B cell (primary cell): ENCODE measurements at places on chromosomes 16 and 17. TPM values are rescaled to one million over a fixed set of nuclear protein-coding genes. Genes with fewer than 3 reads are reported as not detected.

Gene OSGIN1
- 1.2 and 1.8 TPM in 2 replicates for total RNA-seq

Gene SYT17
- total RNA-seq = 25.1 and 27.7 TPM in 2 replicates

Gene NKD1
- total RNA-seq = 1.9 and 2.7 TPM in 2 replicates

Gene PIRT
- not detected in 2 replicates for total RNA-seq

Gene TBC1D3E
- total RNA-seq = 5.0 and 6.1 TPM in 2 replicates

Gene NRN1L
- total RNA-seq = 2.1 and 2.8 TPM in 2 replicates

Gene CDH11
- not detected in 2 replicates for total RNA-seq

Gene THOC6
- 25.3 and 28.5 TPM in 2 replicates for total RNA-seq

Gene KRTAP2-2
- total RNA-seq = not detected in 2 replicates

Gene LITAFD
- not detected in 2 replicates for total RNA-seq

DNA sequence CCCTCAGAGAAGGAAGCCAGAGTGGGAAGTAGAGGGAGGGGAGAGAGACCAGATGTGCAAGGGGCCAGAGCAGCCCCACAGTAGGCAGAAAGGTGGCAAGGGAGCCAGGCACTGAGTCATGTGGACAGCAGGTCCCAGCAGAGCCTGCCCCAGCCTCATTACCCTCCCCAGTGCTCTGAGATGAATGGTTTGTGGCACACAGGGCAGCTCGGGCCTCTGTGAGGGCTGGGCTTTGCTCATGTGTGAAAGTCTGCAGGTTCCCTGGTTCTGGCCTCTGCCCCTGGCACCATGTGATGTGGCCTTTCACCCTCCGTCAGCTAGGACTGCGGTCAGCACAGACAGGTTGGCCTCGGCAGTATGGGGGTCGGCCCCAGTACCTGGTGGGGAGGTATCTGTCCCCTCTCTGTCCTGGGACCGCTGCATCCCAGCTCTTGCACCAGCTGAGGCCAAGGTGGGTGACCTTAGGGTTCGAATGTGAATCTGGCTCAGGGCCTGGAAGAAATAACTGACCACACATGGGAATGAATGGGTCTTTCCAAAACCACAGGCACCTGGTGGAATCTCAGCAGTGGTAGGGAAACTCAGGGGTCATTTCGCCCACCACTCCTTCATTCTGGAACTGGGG is 8.9 kb downstream of the LRRC75A start:
- DNase-seq = no peak

DNA sequence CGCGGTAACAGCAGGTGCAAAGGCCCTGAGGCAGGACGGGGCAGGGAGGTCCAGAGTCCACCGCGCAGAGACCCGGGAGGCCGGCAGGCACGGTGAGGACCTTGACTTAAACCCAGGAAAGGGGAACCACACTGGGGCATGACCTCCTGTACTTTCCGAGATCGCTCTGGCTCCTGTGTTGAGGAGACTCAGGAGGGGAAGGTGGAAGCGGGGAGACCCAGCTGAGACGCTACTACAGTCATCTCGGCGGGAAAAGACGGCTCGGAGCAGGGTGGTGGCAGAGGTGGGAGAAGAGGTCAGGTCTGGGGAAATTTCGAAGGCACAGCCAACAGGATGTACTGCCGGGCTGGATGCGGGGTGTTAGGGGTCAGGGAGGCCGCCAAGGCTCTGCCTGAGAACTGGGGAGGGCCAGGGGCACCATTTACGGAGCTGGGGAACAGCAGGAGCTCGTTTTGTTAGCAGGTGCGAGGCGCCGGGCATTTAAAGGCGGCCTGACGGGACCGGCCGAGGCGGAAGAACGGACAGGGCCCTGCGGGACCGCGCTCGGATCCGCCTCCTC is 22.3 kb downstream of the NPTX1 start:
- no peak for DNase-seq

- no peak for DNase-seq
These were observed 212.8 kb downstream of the LGALS9B start for GRCh38 chr17:20254541-20254940.

DNA sequence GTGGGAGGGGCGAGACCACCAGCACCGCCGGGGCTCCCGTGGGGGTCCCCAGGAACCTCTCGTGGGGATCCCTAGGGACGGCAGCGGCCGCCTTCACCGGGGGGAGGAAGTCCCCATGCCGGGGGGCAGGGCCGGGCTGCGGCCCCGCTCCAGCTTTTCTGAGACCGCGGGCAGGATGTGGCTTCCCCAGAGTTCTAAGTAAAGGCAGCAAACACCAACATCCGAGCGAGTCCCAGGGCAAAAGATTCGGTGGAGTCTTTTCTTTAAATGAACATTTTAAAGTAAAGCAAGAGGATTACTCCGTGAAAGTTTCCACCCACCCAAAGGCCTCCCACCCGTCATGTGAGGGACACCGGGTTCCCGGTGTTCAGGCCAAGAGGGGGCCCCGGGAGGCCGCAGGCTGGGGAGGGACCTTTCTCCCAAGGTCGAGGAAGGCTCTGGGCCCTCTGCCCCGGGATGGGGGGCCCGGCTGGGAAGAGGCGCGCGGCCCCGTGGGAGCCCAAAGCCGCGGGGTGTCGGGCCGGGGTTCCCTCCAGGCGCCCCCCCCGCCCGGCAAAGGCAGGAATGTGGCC is 137.2 kb upstream of the RPH3AL start:
- peak; percentile 61 for DNase-seq

DNA sequence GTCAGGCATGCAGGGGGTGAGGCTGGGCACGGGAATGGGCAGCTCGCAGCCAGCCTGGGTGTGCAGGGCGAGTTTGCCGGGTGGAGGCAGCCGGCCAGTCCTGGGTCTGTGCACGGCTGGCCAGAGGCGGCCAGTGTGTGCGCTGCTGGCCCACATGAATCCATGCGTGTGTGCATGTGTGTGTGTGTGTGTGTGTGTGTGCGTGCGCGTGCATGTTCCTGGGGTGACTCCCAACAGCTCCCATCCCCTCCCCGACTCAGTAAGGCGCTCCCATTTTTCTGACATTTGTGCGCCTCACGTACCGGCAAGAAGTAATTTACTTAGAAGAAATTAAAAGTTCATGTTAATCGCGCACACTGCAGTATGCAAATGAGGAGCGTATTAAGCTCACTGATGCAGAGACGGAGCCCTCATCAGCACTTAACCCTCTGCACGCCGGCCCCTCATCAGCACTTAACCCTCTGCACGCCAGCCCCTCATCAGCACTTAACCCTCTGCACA is 55.4 kb upstream of the ACSF3 start:
- no peak for DNase-seq

GRCh38 chr17:15273141-15273793 is 8.1 kb upstream of the PMP22 start:
- DNase-seq = no peak

- no peak for DNase-seq
These were observed 4.2 kb upstream of the CDH1 start for GRCh38 chr16:68732741-68733399.

DNA sequence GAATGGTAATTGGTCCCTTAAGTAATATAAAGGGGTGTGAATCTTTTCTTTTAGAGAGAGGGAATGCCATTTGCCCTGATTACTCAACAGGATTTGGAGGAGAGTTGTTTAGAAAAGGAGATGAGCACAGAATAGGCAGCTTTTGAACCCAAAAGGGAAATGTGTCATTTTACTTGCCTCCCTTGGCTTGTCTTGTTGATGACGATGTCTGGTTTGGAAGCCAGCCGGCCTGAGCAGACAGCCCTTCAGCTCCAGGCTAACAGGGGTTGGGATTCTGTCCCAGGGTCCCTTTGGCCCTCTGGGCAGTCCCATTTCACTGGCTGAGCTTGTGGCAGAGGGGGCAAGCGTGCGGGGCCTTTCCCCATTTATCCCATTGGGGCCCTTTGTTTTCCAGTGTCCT is 22.3 kb upstream of the PRKAR1A start:
- no peak for DNase-seq

- DNase-seq = no peak
These were observed 163.5 kb upstream of the DYNLRB2 start for GRCh38 chr16:80377096-80377956.

DNA sequence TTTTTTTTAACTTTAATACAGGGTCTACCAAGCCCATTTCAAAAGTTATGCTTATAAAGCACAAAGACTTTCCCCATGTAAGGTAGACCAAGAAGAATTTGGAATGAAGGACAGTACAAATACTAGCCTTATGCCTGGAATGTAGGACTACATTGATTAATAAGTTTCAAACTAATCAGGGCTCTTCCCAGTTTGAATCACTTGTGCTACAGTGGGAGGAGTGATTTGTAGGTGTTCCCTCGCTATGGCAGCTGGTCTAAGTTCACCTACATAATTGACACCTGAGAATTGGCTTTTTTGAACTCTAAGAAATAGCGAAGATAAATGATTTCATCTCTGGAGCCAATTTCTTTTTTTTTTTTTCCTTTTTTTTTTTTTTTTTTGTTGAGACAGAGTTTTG is 18.6 kb downstream of the TMEM238L start:
- DNase-seq = no peak

GRCh38 chr17:1055751-1056645 is 59.1 kb downstream of the TIMM22 start:
- peak; percentile 60 for DNase-seq

- peak; percentile 54 for DNase-seq
These were observed 2.9 kb upstream of the RHBDF2 start for GRCh38 chr17:76504117-76504516.

- no peak for DNase-seq
These were observed 2.4 kb downstream of the DHRS7B start for GRCh38 chr17:21129023-21129681.

DNA sequence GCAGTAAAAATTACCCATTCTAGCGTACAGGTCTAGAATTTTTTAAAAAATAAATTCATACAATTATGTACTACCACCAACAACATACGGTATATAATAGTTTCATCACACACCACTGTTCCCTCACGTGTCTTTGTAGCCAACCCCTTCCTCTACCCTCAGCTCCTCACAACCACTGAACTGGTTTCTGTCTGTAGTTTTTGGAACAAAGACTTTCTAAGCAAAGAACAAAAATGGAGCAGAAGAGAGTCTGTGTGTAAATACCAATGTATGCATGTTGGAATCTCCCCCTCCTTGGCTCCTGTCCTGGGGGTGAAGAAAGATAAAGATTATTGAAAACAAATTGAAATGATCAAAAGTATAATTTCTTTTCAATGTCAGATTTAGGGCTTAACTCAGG is 31.9 kb upstream of the CCR7 start:
- DNase-seq = no peak

- DNase-seq = no peak
These were observed 8.2 kb upstream of the CCL2 start for GRCh38 chr17:34246881-34247280.

DNA sequence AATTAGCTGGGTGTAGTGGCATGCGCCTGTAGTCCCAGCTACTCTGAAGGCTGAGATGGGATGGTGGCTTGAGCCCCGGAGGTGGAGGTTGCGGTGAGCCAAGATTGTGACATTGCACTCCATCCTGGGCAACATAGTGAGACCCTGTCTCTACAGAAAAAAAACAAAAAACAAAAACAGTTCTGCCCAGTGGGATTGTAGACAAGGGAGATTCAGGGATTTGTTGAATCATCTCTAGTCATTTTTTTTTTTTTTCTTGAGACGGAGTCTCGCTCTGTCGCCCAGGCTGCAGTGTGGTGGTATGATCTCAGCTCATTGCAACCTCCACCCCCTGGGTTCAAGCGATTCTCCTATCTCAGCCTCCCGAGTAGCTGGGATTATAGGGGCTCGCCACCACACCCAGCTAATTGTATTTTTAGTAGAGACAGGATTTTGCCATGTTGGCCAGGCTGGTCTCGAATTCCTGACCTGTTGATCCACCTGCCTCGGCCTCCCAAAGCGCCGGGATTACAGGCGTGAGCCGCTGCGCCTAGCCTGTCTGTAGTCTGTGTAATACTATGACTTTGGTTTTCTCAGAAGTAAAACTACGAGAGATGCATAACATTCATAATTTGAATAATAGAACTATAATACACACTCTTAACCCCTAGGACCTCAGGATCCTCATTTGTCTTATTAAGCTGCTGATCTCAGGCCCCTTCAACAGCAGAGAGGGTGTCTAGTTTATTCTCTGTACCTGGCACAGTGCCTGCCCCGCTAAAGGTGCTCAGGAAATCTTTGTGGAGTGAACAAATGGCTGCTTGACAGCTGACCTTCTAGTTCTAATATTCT is 1.4 kb downstream of the TEN1 start:
- DNase-seq = no peak

DNA sequence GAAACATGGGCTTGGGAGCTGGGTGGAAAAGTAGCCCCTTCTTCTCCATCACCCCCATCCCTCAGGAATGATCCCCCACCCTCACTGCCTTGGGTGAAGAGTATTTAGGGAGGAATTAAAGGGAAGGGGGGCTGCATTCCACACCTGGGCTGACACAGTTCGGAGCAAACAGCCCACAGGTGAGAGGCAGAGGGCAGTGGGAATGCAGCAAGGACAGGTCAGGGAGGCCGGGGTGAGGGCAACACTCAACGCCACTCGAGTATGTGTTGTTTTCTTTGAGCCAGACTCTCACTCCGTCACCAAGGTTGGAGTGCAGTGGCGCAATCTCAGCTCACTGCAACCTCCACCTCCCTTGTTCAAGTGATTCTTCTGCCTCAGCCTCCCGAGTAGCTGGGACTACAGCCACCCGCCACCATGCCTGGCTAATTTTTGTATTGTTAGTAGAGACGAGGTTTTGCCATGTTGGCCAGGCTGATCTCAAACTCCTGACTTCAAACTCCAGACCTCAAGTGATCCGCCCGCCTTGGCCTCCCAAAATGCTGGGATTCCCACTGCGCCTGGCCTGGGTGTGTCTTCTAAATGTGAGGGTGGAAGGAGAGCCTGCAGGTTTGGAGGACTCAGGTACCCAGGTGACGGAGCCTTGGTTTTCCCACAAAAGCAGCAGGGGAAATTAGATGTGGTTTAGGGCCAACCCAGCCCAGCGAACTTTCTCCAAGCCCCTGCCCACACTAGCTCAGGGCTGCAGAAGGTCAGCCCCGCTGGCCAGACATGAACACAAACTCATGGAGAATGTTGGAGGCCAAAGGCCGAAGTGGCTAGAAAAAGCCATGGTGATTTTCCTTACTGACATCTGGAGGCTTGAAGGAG is 21.2 kb upstream of the ITGA3 start:
- DNase-seq = no peak

GRCh38 chr17:43543771-43544575 is 2.2 kb downstream of the ETV4 start:
- DNase-seq = no peak

DNA sequence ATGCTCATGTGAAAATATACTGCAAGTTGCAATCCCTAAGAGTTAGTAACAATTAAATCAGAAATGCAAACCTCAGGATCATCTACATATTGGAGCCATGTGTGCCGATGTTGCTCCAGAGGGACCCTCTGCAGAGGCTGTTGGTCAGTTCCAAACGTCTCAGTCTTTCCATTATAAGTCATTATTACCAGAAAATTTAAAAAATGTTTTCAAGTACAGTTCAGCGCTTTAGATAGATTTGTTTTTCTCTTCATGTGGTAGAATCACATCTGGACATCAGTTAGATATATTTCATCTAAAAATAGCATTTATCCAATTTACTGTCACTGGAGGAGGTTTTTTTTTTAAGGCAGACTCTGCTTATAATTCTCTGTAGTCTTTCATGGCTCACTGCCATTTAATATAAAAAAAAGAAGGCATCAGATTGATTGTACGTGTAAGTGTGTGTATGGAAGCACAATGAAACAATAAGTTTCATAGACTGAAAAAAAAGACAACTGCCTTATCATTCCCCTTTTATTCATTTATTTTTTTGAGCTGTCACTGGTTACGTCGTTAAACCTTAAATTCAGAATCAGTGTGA is 46.1 kb upstream of the MARCHF10 start:
- DNase-seq = no peak
